CMK (cell line): ENCODE measurements at places on chromosomes 16 and 17.

GRCh38 chr17:81000631-81001357, 9.2 kb downstream of the CHMP6 start:
- DNase-seq: no peak

- DNase-seq: no peak
Observed at GRCh38 chr16:10252155-10252554, 69.9 kb upstream of the GRIN2A start.

GRCh38 chr17:3513305-3514035, 37.7 kb downstream of the ASPA start:
- DNase-seq: no peak

GRCh38 chr17:44917456-44917855, 2.2 kb upstream of the GFAP start:
- DNase-seq: no peak

- DNase-seq: no peak
Observed at GRCh38 chr17:49191409-49191916, 18.9 kb downstream of the GNGT2 start.

DNA sequence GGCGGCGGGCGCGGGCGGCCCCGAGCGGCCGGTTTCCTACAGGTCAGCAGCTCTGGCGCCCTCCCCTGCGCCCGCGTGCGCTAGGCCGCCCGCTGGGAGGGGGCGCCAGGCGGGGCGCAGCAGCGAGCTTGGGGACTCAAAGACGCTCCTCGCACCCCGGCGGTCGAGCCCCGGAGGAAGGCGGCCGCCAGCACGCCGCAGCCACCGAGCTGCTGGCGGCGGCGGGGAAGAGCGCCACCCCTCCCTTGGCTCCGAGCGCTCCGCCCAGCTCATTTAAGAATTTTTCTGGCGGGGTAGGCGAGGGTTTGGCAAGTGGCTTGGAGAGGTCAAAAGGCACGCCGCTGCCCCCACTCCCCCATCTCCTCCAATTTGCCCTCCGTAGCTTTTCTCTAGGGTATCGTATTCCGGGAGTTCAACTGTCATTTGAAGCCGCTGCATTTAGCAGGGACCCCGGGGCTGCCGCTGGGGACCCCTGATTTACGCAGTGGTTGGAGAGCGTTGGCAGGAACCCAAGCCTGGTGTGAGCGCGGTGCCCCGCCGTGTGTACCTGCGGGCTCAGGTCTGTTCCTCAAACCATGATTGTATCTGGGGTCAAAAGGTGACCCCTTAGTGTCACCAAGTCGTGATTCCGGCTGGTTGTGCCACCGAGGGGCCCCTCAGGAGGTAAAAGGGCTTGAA, 59.5 kb upstream of the GSE1 start:
- no peak for DNase-seq

GRCh38 chr16:68234188-68235107, 1.5 kb downstream of the ESRP2 start:
- DNase-seq: peak; percentile 42
